ENCODE measurements at places on chromosomes 3 and 15.

DNA sequence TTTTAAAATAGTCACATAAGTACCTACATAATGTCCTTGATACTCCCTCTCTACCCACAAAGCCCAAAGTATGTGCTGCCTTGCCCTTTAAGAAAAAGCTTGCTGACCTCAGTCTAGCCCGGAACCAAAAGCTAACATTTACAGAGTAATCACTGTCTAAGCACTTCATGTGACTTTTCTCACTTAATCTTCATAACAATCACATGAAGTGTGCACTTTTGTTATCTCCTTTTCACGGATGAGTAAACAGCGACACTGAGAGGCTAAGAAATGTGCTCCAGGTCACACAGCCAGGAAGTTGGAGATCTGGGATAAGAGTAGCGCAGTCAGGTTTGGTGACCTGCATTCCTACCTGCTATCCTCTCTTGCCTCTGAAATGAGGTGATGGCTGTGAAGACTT is 194.0 kb downstream of the ITPR1 start:
- no peak for DNase-seq

GRCh38 chr3:17154221-17154620 is 269.5 kb downstream of the PLCL2 start:
- DNase-seq, result no peak

DNA sequence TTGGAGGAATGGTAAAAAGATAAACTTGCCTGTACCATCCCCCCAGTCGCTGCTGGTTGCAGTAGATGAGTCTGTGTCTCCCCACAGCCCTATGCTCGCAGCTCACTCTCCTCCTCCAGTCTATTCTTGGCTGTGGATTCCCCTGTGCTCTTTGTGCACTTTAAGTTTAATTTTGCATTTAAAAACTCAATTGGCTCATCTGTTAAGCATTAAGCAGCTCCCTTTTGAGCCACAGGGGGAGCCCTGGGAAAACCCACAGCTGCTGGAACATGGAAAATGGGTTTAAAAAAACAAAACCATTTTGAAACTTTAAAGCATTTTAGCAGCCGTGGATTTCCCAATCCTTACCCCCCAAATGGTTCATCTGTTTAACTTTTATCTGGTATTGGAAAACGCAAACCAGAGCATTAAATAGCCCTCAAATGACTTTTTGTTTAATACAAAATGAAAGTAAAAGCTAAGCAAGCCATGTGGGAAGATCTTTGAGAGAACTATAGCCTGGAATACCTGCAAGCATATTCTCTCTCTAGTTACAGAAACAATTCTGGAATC is 536.9 kb downstream of the ZIC1 start:
- no peak for DNase-seq

GRCh38 chr3:185401319-185401955 is 38.5 kb downstream of the MAP3K13 start:
- no peak for DNase-seq

DNA sequence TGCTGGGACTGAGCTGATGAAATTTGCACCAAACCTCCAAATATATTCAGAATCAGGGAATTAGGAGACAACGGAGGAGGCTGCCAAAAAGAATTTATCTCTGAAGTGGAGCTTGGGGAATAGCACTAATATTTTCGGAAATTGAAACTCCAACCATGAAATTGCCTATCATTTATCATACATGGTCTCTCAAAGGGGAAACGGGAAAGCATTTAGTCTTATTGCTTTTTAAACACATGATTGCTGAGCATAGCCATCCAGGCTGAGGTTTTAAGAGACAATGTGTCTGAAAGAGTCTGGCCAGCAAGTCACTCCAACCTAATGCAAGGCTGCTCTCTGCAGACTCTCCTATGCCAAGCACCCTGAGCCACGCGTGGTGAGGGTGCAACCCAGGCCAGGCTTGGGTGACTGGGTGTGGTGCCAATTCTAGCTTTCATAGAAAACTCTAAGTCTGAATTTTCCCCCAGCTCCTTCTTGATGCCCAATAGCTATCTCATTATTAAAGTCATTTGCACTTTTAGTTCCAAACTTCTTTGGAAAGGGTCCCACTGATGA is 200.2 kb downstream of the RPLP1 start:
- DNase-seq, result no peak

DNA sequence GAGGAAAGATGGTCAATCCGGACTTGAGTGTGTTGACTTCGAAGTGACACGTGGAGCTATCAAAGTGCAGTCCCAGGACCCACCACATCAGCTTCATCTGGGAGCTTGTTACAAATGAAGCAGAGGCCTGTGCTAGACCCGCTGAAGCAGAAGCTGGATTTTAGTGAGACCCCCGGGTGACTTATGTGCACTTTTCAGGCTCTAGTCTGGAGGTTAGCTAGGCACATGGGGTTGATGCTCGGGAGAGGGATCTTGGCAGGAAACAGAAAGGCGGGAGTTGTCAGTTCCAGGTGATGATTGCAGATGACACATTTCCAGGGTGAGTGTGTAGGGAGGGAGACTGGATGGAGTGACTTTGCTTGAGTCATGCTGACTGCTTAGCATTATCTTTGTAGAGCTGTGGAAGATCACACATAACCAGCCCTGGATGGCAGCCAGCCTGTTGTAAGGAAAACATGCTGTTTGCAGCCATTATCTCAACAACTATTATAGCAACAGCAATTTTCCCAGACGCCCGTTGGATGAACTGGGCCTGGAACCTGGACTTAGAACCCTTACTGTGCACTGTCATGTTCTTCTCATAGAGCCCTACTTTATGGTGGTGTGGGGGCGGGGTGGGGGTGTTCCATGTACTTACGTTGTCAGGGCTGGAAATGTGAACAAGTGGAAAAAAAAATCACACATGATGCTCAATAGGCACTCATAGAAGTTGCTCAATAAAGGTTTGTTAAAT is 122.4 kb downstream of the THSD4 start:
- peak; percentile 86 for DNase-seq

All from keratinocyte (primary cell).